ENCODE measurements at places on chromosomes 12 and 14.

DNA sequence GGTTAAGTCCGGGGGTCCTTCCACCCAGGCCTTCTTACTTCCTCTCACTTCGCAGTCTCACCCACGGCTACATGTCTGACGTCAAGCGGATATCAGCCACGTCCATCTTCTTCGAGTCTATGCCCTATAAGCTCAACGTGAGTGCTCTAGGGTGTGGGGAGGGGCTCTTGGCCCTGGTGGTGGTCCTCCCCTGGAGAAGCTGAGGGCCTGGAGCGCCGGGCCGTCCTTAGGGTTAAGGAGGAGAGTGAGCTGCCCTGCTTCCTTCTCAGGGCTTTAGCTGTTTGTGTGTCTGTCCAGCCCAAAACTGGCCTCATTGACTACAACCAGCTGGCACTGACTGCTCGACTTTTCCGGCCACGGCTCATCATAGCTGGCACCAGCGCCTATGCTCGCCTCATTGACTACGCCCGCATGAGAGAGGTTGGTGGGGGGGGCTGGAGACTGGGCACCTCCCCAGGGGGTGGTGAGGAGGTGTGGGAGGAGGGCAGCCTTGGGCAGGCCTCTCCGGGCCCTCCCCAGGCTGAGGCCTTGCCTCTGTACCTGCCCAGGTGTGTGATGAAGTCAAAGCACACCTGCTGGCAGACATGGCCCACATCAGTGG is 2.7 kb downstream of the SHMT2 start:
- DNase-seq, result no peak

DNA sequence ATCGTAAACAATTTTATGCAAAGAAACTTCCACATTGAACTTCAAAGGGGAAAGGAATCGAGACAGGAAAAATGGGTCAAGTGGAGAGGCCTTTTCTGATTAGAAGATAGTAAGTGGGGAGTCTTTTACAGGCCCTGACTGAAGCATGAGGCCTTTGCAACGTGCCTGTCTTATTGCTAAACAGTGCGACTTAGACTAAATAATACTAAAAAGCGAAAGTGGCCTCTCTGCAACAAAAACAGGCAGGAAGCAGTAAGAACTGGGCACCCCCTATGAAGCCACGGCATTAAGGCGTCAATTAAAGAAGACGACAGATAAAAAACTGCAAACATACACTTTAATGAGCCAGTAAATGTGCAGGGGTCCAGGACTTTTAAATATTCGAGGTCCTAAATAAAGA is 283.4 kb upstream of the GRIP1 start:
- DNase-seq, result no peak

DNA sequence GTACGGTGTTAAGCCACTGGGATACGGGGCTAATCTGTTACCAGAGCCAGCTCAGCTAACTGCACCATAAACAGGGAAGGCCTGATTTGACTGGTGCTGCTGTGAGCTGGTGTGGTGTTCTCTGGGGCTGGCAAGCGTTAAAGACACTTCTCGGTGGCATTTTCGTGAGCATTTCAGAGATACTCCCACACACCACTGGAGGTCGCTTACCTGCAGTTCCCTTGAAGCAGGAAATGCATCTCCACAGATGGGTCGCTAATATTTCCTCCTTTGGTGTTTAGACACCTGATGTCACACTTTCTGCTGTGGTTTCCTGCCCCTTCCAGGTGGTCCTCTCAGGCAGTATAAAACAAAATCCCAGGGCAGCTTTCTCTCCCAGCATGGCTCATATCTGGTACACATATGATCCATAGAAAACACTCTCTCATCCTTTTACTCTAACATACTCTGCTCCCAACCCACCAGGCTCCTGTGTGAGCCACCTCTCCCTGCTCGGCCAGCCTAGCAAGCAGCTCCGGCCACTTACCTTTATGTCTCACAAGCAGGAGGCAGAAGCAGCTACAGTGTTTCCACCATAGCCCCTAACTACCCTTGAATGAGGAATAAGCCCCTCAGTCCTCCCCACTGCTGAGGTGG is 129.9 kb upstream of the GRIN2B start:
- peak; percentile 50 for DNase-seq

DNA sequence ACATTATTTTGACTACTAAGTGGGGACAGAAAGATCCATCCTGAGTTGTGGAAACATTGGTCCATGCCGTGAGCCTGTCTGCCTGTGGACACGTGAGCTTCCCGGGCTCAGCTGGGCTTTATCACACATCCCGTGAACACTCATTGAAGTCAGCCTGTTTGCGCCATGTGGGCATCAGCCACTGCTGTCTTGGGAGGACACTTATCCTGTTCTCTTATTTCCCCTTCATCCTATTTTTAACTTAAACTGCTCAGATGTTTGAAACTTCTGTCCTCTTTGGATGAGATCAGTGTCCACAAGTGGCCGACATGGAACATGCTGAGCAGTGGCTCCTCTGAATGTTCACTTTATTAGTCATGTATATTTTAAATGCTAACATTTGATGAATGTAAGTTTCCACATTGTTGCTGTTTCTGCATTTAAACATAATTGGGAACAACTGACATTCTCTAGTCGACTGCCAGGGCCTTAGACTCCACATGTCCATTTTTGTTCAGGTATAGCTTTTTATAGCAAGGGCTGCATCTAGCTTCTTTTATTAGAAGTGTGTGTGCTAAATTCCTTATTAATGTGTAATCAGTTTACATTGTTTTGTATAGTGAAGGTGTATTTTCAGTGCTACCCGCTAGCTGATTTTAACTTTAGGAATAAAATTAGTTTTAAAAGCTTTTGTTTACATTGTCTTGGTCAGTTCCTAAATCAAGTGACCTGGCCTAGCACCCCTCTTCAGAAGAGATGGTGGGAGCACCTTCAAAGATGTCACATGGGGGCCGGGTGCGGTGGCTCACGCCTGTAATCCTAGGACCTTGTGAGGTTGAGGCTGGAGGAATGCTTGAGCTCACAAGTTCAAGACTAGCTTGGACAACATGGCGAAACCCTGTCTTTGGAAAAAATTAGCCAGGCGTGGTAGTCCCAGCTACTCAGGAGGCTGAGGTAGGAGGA is 24.0 kb downstream of the RNF34 start:
- DNase-seq, result no peak

GRCh38 chr14:100828031-100828769 is 2.3 kb downstream of the MEG3 start:
- no peak for DNase-seq

DNA sequence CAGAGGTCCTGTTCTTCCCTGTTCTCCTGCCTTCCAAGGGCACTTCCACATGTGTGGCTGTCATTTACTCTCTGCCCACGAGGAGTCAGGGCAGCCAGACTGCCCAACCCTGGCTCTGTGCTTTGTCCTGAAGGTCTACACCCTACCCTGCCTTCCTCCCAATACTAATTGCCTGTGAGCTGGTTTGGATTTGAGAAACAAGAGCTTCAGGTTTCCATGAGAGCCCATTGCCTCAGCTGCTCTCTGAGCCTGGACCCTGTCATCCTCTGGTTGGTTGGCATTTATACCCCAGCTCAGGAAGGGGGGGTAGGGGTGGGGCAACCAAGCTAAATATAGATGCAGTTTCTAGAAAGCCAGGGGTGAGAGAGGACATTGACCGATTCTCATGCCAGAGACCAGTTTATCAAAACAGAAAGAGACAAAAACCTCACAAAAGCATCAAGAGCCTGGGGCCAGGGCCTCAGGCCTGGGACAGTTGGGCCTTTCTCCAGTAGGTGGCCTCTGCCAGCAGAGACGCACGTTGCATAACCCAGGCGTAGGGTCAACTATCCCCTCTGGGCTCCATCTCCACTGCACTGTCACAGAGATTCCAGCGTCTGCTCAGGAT is 34.5 kb downstream of the VDR start:
- DNase-seq, result no peak

DNA sequence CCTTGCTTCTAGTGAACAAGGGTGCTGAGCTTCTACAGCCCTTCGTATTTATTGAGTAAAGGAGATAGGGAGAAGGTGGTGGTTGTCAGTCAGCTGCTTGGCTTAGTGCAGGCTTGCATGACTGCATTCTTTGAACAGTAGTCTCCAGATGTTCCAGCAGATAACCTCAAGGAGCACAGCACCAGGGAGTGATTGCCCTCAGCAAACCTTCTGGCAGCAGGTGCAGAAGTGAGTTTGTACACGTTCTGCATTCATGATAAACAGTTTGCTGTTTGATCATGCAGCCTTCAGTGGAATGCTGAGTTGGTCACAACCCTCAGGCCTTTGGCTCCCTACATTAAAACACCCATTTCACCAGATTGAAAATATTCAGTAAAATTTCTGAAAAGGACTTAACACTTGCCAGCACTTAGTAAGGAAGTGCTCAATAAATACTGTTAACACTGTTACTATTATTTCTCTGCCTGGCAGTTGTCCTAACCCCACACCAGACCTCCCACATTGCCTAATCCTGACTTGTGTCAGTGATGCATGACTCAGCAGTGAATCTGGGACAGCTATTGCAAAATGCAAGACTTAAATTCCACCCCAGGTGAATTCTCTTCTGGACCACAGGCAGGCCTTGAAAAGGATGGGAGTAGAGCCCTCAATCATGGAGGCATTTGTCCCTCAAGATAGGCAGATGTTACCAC is 18.9 kb upstream of the CARMIL3 start:
- no peak for DNase-seq

DNA sequence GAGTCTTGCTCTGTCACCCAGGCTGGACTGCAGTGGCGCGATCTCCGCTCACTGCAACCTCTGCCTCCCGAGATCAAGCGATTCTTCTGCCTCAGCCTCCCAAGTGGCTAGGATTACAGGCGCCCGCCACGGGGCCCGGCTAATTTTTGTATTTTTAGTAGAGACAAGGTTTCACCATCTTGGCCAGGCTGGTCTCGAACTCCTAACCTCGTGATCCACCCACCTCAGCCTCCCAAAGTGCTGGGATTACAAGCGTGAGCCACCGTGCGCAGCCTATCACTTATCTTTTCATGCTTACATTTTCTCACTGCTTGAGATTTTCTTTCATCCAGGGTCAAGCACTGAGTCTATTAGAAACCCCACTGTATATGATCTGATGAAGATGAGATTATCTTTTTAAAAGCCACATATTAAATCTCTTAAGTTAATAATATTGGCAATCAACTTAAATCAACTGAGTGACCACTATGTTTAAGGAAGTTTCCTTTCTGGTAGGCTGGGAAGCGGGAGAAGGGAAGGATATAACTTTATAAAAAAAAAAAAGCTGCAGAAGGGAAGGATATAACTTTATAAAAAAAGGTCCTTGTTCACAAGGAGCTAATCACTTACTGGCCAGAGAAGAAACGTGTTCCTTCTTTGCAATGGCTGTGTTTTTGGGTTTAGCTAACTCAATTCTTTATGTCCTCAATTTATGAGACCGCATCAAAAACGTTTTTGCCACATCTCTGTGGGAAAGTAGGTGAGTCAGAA is 1.3 kb upstream of the MDM2 start:
- DNase-seq, result peak; percentile 17

GRCh38 chr14:38238332-38238731 is 17.6 kb downstream of the CLEC14A start:
- no peak for DNase-seq
